ENCODE measurements at places on chromosomes 16 and 17.
A peak's percentile ranks its signal among the peaks of the same experiment; 100 is the strongest.

GRCh38 chr17:38749223-38750043 is 1.3 kb upstream of the PCGF2 start:
- no peaks in the 10 kb centered on the region for H3K27me3 ChIP-seq
- H3K36me3 ChIP-seq: no peaks in the 10 kb centered on the region
- no peak for DNase-seq
- H3K27ac ChIP-seq: peak overlapping the region; percentile 51
- peaks cover 7% of the 10 kb centered on the region for H3K4me1 ChIP-seq
- peak overlapping the region; percentile 66 for H3K4me3 ChIP-seq

- H3K36me3 ChIP-seq: no peaks in the 10 kb centered on the region
- H3K27ac ChIP-seq: no peak overlapping the region
- H3K4me1 ChIP-seq: peaks cover 4% of the 10 kb centered on the region
- no peaks in the 10 kb centered on the region for H3K27me3 ChIP-seq
- no peak for DNase-seq
These were observed 2.0 kb upstream of the SLC43A2 start for GRCh38 chr17:1630662-1631061.

DNA sequence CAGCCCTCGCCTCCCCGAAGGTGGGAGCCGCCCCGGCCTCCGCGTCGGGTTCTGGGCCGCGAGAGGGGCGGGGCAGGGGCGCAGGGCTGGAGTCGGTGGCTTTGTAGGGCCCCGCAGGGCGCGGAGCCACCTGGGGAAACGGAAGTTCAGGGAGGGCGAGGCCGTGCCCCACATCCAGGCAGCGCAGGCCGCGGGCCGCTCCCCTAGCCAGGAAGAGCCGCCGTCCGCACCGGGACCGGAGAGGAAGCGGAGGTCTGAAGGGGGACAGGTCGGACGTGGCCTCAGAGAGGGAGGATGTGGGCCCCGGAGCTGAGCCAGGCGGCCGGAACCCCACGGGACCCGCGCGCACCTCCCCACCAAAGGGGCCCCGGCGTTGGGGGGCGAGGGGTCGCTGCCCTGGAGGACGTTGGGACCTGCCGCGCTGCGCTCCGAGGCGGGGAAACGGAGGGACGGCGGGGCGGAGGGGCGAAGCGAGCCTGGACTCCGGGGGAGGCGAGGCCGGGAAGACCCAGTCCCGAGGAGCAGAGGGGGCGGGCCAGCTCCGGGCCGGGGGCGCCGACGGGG is 482 bp upstream of the SLC16A3 start:
- DNase-seq: no peak
- peaks cover 68% of the 10 kb centered on the region for H3K27me3 ChIP-seq
- H3K4me3 ChIP-seq: peak overlapping the region; percentile 34
- H3K27ac ChIP-seq: no peak overlapping the region
- H3K36me3 ChIP-seq: no peaks in the 10 kb centered on the region

- no peak overlapping the region for H3K27ac ChIP-seq
- H3K4me1 ChIP-seq: no peaks in the 10 kb centered on the region
- H3K27me3 ChIP-seq: no peaks in the 10 kb centered on the region
- no peak overlapping the region for H3K4me3 ChIP-seq
These were observed 2.6 kb downstream of the COG4 start for GRCh38 chr16:70520612-70521297.

GRCh38 chr17:20059728-20060188 is 50.6 kb downstream of the SPECC1 start:
- no peak for DNase-seq
- H3K4me3 ChIP-seq: no peak overlapping the region
- H3K27me3 ChIP-seq: no peaks in the 10 kb centered on the region
- no peaks in the 10 kb centered on the region for H3K4me1 ChIP-seq
- no peak overlapping the region for H3K27ac ChIP-seq

- no peak overlapping the region for H3K27ac ChIP-seq
- H3K36me3 ChIP-seq: no peaks in the 10 kb centered on the region
- no peaks in the 10 kb centered on the region for H3K4me1 ChIP-seq
- no peak for DNase-seq
These were observed 152.0 kb downstream of the C16orf95 start for GRCh38 chr16:87165151-87165550.

DNA sequence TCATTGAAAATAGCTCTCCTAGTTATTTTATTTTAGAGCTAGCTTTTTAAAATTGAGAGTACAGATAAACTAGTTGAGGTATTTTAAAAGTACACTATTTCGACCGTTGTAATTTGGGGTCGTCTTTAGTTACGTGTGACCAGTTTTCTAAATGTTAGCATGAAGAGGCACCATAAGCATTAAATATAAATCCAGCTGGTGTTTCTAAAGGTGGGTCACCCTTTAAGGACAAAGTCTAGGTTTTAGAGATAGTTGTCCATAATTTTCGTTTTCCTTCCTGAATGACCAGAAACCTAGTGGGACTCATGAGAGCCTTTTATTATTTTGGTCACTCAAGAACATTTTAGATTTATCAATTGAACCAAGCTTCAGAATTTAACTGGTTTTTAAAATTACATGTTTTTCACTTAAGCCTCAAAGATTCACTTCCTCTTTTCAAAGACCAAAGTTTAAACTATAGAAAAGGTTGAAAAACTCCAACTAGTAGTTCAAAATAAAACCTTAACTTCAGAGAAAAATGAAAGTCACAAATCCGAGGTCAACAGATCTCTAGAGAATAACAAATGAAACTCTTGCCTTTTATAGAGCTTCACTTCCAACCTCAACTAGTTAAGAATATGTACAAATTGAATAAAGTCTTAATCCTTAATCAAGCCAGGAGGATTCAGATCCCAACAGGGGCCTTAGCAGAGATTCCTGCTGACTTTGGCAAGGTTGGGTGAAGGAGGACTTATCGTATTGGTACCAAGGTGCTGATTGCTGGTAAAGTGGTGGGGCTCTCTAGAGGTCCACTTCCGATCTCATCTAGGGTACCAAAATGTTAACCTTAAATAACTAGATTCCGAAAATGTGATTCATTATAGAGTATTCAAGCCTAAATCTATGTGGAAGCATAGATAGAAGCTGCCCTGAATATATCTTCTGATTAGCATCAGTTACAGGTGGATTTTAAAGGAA is 32.5 kb downstream of the PHKB start:
- DNase-seq: no peak
- H3K27me3 ChIP-seq: no peaks in the 10 kb centered on the region
- peaks cover 4% of the 10 kb centered on the region for H3K36me3 ChIP-seq
- no peak overlapping the region for H3K27ac ChIP-seq
- peaks cover 7% of the 10 kb centered on the region for H3K4me1 ChIP-seq
- no peak overlapping the region for H3K4me3 ChIP-seq

- peaks cover 14% of the 10 kb centered on the region for H3K4me1 ChIP-seq
- DNase-seq: no peak
- H3K27ac ChIP-seq: no peak overlapping the region
- H3K36me3 ChIP-seq: no peaks in the 10 kb centered on the region
- H3K27me3 ChIP-seq: no peaks in the 10 kb centered on the region
These were observed 25.0 kb upstream of the GNG13 start for GRCh38 chr16:825341-826061.

GRCh38 chr17:44144966-44145739 is 3.4 kb downstream of the HROB start:
- H3K27ac ChIP-seq: no peak overlapping the region
- no peaks in the 10 kb centered on the region for H3K4me1 ChIP-seq
- no peak for DNase-seq
- no peak overlapping the region for H3K4me3 ChIP-seq
- peaks cover 39% of the 10 kb centered on the region for H3K36me3 ChIP-seq
- H3K27me3 ChIP-seq: no peaks in the 10 kb centered on the region

DNA sequence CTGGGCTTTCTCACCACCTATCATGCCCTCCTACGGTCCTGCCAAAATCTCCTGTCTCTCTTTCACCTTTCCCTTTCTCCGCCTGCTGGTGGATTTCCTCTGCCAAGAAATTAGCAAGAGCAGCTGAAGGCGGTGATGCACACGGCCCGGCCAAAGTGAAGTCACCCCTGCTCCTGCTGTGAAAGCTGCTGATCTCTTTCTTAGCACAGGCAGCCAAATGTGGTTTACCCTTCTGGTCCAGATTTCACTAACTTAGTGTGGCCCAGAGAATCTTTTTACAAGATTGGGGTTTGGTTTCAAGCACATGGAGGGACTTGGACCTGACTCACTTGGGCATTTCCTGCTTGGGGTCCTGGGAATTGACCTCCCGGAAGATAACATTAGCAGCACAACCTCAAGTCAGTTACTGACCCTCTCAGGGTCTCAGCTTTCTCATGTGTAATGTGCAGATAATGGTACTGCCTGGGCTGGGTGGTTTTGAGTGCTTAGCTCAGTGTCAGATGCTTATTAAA is 155.7 kb downstream of the SOCS1 start:
- H3K4me1 ChIP-seq: no peaks in the 10 kb centered on the region
- H3K27ac ChIP-seq: no peak overlapping the region
- no peak overlapping the region for H3K4me3 ChIP-seq
- no peaks in the 10 kb centered on the region for H3K36me3 ChIP-seq

DNA sequence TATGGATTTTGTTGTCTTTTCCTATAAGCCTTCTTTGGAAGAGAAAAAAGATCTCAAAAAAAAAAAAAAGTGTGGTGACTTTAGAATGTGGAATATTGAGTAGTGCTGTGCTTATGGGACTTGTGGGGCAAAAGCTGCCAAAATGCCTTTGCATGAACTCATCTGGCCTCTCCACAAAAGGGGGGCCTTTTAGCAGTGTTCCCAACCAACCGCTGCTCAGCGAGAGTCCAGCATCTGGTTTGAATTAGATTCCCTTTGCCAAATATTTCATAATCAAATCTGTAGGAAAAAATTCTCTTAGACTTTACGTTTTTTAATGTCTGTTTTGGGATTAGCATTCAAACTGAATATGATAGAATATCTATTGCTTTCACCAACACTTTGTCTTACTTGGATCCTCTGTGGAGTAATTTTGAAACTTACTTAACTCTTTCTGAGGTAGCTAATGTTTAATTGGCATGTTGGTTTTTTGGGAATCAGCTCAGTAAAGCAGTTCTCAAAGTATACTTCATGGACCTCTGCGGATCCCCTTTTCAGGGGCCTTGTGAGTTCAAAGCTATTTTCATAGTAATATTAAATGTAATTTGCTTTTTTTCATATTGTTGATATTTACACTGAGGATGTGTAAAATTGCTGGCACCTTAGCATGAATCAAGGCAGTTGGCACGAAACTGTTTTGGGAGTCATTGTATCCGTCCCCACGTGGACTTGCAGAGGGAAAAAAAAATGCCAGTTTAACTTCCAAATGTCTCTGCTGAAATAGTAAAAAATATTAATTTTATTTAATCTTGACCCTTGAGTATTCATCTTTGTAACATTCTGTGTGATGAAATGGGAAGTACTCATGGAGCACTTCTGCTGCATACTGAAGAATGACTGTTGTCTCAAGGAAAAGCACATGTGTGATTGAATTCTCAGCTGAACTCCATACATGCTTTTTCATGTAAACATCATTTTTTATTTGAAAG is 34.7 kb upstream of the VPS4A start:
- no peak overlapping the region for H3K27ac ChIP-seq
- no peak overlapping the region for H3K4me3 ChIP-seq
- H3K27me3 ChIP-seq: no peaks in the 10 kb centered on the region
- no peak for DNase-seq

DNA sequence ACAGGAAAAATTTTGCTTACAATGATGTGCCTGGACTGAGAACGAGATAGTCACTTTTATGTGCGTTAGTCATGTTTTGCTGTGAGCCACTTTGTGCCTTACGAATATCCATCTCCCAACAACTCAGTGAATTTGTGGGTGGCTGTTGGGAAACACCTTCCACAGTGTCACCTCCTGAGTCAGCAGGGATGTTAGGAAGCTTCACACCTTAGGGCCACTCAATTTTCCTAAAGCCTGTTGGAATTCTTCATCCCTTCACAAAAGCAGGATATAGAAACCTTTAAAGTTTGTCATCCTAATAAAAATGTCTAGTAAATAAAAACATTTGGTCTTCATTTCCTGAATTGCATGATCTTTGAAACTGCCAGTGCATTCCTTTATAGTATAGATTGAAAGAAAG is 4.3 kb upstream of the KRTAP3-1 start:
- no peak overlapping the region for H3K4me3 ChIP-seq
- peaks cover 10% of the 10 kb centered on the region for H3K4me1 ChIP-seq
- H3K27me3 ChIP-seq: no peaks in the 10 kb centered on the region
- no peaks in the 10 kb centered on the region for H3K36me3 ChIP-seq
- no peak for DNase-seq
- no peak overlapping the region for H3K27ac ChIP-seq

- no peak overlapping the region for H3K4me3 ChIP-seq
- 0 out of 2 replicates have a peak, but pooled peaks cover under 1% of the 10 kb centered on the region for H3K4me1 ChIP-seq
- H3K27me3 ChIP-seq: no peaks in the 10 kb centered on the region
These were observed 417.1 kb downstream of the TMEM114 start for GRCh38 chr16:8173111-8173644.

GRCh38 chr17:46853896-46854444 is 2.6 kb downstream of the WNT9B start:
- H3K27me3 ChIP-seq: peaks cover 32% of the 10 kb centered on the region
- peaks cover 2% of the 10 kb centered on the region for H3K4me1 ChIP-seq
- DNase-seq: no peak
- no peak overlapping the region for H3K27ac ChIP-seq
- H3K36me3 ChIP-seq: no peaks in the 10 kb centered on the region
- H3K4me3 ChIP-seq: no peak overlapping the region

DNA sequence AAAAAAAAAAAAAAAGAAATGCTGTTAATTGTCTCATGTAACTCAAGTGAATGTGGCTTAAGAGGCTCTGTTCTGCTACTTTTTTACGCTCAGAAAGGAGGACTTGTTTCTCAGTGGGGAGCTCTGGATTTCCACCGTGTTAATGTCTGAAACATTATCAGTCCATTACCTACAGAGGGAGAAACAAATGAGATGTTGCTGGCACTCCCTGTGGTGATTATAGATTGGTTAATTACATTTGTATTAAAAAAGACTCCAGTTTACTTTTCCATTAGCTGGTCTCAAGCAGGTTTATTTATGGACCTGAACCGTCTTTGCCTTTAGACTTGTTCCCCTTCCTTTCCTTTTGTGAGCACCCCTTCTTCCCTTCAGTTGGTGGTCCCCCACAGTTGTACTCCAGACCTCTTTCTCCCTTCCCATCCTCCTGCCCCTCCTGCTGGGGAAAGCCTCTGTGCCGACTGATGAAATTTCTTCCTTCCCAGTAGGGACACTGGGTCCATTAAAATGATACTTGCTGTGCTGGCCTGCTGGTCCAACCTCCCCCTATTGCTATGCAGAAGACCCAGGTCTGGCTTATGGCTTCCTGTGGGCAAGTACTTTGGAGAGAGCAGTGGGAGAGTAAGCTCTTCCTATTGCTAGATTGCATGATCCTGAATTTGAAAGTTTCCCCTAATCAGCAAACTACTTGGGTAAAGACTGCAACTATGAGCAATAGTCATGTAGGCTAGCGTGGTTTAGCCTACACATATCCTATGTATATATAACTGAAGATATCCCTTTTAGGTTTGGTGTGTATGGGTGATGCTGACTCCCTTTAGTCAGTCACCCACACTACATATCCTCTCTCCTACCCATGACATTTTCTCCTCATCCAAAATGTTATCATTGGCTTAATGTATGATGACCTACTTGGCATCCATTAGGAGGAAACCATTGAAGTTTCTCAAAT is 8.1 kb downstream of the CDC6 start:
- DNase-seq: no peak
- H3K36me3 ChIP-seq: peaks cover 93% of the 10 kb centered on the region
- H3K4me3 ChIP-seq: peak overlapping the region; percentile 7
- no peaks in the 10 kb centered on the region for H3K4me1 ChIP-seq
- no peaks in the 10 kb centered on the region for H3K27me3 ChIP-seq
